ENCODE measurements at places on chromosomes 11 and 22.

GRCh38 chr11:34105957-34106504, 602 bp downstream of the NAT10 start:
- DNase-seq = peak; percentile 67

GRCh38 chr22:39534591-39535356, 2.2 kb upstream of the RPS19BP1 start:
- DNase-seq = peak; percentile 68

- no peak for DNase-seq
These were observed 27.4 kb downstream of the RPL3 start for GRCh38 chr22:39292031-39292462.

DNA sequence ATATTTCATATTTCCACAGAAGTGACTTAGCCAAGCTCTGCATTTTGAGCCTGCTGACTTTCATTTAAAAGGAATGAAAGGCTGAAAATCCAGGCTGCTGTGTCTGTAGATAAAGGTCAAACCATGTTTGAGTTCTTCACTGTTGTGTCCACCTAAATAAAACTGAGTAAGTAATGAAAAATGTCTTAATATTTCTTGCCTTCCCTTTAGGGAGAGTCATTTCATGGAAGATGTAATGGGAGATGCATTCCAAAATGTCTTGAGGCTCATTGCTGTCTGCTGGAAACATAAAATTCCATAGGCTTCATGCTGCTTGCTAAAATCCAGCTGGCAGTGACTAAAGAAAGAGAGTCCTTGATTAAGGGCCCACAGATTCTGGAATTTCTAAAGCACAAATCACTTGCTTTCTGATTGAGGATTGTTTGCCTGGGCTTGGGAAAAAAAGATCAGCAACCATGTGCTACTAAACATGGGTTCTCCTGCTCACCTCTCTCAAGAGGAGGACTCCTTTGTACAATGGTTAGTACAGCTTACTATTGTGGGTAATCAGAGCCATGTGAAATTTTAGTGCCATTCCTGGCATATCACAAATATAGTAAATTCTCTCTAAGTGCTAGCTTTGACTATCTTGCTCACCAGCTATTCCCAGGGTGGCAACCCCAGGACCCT, 56.9 kb downstream of the PANX1 start:
- DNase-seq = no peak

- DNase-seq = peak; percentile 81
These were observed 454.9 kb upstream of the CADM1 start for GRCh38 chr11:115959081-115959486.

- DNase-seq = no peak
These were observed 914.5 kb upstream of the FAT3 start for GRCh38 chr11:91310085-91310484.

DNA sequence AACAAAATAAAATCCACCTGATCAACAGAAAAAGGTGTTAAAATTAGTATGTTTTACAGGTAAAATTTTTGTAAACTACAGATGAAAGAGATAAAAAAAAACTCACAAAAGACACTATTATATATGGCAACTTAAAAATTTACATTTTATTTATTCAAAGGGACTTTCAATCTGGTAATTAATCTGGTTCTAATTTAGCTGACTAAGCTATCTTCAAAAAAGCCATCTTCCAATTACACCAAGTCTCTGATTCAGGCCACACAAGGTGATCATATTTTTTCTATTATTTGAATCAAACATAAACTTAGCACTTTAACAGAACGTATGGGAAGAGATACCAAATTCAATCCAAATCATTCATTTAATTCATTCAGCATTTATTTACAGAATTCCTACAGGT, 7.6 kb downstream of the MRE11 start:
- no peak for DNase-seq

- no peak for DNase-seq
These were observed 64.0 kb upstream of the FIBIN start for GRCh38 chr11:26929806-26930517.

DNA sequence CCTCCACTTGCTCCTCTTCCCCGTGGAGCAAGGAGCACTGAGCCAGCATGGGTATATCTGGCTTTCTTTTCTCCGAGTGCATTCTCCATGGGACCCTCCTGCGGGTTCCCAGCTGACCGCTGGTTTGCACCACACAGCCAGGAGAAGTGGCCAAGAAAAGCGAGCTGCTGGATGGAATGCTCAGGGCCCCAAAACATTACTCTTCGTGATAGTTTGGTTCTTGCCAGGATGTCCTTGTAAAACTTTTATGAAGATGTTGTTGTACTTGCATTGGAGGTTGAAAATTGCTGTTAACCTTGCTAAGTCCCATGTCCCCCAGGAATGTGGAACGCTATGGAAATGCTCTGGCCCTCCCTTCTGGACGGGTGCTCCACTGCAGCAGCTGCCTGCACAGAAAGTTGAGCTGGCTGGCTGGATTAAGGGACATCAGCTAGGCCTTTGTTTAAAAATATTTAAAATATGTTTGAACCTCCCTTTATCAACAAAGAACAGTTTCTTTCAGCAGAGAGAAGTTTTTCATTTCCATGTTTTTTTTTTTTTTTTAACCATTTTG, 68.7 kb downstream of the ZNRF3 start:
- no peak for DNase-seq

DNA sequence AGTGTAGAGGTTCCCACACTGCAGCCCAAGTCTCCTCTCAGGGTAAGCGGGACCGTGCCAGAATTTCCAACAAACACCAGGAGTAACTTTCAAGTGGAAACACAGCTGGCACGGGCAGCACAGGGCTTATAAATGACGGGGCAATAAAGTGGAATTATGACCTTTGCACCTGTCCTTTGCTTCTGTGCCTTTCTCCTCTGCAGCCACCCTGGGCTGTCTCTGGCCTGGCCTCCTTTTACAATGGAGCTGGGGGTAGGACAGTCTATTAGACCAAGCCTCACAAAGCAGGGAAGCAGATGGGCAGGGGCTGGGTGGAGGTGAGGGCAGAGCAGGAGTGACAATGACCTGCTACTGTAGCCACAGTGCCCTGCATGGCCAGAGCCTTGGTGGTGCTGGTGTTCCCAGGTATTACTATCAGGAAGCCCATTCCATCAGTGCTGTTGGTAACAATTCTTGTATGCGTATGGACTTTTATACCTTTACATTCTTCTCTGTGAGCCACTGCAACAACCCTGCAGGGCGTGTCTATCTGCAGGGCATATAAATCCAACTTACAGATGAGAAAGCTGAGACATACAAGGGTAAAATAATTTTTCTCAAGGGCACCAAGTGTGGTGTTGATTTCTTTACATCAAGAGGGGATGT, 387.8 kb downstream of the CTTN start:
- no peak for DNase-seq

DNA sequence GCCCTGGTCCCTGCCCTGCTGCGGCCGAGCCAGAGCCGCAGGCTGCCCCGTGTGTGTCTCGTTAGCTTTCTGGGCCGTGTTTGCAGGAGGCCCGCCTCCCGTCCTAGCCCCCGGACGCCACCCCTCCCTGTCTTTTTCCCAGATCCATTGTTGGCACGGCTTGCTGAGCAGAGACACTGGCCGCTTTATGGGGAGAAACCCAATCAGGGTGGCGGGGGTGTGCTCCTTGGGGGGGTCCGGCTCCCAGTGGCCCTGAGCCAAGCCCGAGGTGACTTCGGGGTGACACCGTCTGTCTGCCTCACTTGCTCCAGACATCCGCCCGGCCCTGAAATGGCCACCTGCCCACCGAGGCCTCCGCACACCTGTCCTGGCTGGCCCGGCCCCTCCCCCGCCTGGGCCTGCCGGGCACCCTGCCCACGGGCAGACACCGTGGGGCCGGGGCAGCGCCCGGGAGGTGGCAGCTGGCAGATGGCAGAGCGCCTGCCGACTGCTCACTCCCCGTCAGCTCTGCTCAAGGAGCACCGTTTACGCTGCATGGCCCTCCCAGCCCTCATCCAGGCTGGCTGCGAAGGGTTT, 43.1 kb upstream of the PPARA start:
- peak; percentile 87 for DNase-seq

- DNase-seq = no peak
These were observed 18.1 kb downstream of the SLC37A2 start for GRCh38 chr11:125081098-125081798.

DNA sequence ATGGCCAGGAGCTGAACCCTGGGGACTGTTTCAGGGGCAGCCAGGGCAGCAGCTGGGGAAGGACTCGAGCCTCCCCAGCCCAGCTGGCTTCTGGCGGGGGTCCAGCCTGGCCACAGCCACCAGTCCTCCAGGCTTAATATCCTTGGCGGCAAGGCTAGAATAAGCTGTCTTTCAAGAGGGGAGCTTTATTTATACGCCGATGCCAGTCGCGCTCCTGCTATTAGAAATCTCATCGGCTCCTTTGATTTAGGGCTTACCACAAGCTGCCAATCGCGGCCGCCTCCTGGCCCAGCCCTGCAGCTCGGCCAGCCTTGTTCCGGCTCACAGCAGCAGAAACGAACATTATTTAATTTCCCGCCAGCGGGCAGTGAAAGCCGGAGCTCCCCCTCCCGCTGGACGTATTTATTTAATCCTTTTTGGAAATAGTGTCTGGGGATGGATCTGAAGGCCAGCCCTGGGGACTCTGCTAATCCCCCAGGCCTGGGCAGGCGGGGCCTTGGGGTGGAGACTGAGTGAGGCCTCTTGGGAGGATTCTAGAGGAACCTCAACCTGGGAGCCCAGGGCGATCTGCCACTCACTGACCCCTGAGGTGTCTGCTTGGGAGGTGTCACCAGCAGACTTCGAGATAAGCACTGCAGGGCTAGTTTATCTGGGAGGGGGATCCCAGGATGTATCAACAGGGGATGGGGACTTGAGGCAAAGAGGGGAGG, 363.1 kb downstream of the MN1 start:
- DNase-seq = no peak

- peak; percentile 73 for DNase-seq
These were observed 48.5 kb upstream of the PPP2R1B start for GRCh38 chr11:111814557-111815320.

DNA sequence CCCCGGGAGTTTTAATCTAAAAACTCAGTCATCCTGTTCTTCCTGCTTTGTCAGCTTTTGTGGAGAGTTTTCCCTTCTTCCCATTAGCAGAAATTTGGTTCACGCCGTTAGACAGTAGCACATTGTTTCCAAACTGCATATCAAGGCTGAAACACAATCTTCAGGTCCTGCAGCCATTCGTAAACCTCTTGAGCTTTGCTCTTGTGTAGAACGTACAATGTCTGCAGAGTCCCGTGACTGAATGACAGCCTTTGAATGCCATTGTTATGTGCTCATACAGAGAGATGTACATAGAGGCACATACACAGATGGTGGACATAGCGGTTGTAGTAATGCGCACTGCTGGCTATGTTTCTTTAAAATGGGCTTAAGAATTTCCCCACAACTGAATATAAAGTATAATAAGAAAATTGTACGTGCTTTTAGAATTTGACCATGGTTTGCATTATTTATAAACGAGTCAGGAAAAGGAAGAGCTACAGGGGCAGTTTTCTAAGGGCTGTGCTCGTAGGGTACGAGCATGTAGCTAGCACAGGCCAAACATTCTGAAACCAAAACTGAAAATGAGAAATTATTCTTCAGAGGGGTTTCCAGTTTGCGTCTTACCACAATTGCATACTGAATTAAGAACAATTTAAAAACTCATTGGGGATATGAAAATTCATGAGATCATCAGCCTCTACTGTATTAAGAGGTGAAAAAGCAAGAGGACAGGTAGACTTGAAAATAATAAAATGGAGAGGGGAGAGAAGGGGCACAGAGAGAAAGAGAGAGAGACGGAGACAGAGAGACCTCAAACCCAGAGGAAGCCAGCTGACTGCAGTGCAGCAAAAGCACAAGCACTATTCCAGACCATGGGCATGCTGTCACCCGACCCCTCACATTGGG, 310.1 kb downstream of the CADM1 start:
- no peak for DNase-seq

- no peak for DNase-seq
These were observed 8.3 kb upstream of the SORL1 start for GRCh38 chr11:121443688-121444275.

DNA sequence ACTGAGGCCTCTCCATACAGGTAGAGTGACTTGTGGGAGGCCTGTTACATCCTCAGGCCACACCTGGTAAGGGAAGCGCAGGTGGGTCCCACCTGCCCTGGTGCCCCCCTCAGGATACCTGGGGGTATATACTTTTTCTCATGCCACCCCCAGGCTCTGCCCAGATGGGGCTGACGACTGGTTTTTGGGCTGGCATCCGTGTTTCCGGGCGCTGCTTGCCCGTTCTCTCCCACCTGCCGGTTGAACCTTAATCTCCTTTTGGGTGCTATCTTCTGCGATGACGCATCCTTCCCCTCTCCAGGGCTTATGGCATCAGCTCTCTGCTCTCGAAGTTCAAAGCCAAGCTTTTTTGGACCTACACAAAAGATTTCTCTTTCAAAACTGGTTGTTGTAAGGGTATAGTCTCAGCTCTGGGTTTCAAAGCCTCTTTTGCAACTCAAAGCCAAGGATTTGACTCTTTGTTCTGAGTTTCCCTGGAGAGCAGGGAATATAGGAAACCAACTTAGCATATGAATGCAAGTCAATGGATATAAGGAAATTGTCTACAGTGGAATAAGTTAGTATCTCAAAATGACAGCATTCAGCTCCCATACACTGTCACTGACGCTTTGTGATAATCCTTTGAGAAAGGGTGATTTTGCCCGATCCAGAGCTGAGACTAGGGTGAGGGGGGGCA, 8.6 kb upstream of the LRRC10B start:
- DNase-seq = no peak

DNA sequence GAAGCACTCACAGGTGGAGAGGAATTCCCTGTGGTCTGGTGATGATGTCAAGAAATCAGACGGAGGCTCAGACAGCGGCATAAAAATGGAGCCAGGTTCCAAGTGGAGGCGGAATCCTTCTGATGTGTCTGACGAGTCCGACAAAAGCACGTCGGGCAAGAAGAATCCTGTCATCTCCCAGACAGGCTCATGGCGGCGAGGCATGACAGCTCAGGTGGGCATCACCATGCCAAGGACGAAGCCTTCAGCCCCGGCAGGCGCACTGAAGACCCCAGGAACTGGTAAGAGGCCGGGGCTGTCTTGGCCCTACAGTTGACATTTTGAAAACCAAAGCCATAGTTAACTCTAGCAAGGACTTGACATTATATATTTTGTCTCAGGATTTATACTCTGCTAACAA, 116.3 kb downstream of the DBX1 start:
- DNase-seq = no peak

- DNase-seq = no peak
These were observed 201.2 kb upstream of the E2F8 start for GRCh38 chr11:19441752-19442553.

DNA sequence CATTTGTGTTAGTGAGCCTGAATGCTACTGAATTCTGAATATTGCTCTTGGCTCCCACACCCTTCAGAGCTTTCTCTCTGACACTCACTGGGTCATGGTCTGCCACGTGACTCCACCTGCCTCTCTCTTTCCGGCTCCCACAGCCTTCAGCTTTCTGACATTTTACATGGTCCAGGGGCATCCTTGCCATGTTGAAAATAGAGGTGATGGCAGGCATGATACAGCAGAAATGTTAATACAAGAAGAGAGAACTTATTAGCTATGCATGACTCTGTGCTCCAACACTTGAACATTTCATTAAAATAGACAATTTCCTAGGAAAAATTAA, 90.3 kb upstream of the CLDN5 start:
- DNase-seq = no peak
